RWPE2 (cell line): ENCODE measurements at places on chromosomes 12 and 14.

GRCh38 chr12:13592063-13592942 is 389.1 kb downstream of the GRIN2B start:
- DNase-seq = no peak

GRCh38 chr14:22523283-22523682 is 65.7 kb downstream of the DAD1 start:
- no peak for DNase-seq

GRCh38 chr12:102958073-102958829 is 777 bp downstream of the ASCL1 start:
- no peak for DNase-seq

DNA sequence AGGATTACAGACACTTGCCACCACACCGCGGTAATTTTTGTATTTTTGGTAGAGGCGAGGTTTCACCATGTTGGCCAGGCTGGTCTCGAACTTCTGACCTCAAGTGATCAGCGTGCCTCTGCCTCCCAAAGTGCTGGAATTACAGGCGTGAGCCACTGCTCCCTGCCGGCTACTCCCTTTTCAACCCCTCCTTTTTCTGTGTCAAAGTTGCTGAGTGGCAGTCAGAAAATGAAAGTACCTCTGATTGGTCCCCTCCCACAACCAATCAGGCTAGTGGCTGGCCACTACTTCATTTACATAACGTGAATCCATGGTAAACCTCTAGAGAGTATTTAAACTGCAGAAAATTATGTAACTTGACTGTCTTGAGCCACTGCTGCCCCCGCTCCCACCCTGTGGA is 5.9 kb downstream of the RESF1 start:
- DNase-seq = no peak

- no peak for DNase-seq
Observed at GRCh38 chr12:103182299-103182698, 224.8 kb downstream of the ASCL1 start.

DNA sequence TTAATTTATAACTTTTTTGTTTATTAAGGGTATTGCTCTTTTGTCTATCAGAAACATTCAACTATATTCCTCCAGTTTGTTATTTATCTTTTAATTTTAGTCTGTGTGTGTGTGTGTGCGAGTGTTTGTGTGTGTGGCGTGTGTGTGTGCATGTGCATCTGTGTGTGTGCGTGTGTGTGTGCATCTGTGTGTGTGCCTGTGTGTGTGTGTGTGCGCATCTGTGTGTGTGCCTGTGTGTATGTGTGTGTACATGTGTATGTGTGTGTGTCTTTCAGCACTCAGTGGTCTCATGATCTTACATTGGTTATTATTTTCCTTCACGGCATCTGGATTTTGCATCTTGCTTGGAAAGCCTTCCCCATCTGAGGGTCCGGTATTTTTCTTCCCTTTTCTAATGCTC is 281.1 kb upstream of the RTL1 start:
- no peak for DNase-seq

DNA sequence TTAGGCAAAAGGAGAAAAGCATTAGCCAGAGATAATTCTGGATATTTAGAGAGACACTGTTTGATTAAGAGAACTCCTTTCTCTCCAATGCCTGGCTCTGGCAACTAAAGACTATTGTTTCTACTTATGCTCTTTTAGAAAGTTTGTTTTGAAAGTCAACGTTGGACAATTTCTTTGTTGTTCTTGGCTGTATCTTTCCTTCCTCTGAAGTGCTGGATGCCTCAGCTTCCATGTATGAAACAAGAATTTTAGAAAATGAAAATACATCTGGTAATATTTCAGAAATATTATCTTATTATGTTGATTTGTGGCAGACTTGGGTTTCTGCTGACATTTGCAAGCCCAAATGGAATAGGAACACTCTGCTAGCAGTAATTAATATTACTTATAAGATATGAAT is 382.6 kb downstream of the SNAPC1 start:
- no peak for DNase-seq

DNA sequence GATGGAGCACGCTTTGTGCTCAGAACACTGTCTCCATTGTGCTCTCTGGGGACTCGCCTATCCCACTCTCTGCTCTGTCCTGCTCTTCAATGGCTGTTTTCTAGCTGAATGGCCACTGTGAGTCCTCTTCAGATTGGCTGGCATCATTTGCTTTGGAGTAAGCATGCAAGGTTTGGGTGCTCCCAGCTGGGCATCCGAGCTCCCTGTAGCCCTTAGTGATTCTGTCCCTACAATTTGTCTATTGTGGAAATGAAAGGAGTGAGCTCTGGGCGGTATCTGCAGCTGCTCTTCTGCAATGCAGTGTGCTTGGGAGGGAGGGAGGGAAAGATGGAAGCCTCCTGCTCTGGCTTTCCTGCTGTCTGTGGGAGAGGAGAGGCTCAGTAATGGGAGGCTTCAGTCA is 84.8 kb downstream of the SMOC1 start:
- no peak for DNase-seq

DNA sequence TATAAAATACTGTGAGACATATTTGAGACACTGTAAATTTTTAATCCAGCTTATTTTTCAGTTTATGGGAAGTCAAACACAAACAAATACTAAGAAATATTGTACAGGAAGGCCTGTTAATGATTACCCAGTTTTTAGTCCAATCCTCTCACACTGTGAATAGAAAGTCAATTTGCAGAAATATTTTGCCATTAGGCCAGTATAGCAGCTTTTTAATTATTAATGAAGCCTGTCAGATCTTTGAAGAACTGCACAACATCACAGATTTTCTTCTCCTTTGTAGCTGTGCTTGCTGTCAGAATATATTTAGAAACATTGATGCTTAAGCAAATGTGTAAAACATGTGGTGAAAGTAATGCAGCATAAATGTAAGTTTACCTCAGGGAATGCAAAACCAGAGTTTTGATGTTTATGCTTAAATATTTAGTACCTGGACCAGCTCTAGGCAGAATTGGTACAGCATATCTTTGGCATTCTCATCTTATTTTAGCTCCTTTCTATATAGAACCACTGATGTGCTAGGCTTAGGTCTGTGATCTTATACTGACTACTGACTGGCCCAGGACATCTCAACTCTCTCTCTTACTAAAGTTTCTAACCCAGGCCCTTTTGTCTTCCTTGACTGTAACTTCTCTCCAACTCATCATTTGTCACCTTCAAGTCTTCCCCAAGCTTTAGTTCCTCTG is 230.8 kb upstream of the NAV3 start:
- no peak for DNase-seq

GRCh38 chr12:132197581-132198354 is 53.5 kb downstream of the NOC4L start:
- DNase-seq = no peak

GRCh38 chr12:29768372-29768771 is 15.4 kb downstream of the TMTC1 start:
- no peak for DNase-seq

GRCh38 chr12:131530041-131530332 is 180.9 kb upstream of the SFSWAP start:
- DNase-seq = no peak

- DNase-seq = peak; percentile 45
Observed at GRCh38 chr14:34568803-34569202, 29.3 kb upstream of the EAPP start.

DNA sequence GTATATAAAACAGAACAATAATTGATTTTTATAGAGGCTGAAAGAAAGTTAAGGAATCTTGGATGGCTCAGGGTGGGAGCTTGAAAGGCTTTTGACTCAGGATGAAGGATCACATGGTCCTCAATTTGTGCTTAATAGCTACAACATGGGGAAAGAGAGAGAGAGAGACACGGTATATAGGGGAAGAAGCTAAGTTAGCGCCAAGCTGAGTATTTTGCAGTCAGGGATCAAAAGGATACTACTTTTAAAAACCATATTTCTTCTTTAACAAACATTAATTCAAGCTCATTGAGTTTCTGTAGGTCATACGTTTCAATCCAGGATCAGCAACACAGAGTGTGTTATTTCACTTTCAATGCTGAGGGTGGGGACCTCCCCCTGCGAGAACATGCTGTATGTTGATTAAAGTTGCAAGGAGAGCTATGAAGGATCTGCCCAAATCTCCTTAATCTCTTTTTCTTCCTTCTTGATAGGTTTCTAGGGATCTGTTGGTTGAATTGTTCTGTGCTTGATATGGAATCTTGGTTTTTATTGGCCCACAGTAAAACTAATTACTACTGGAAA is 133.1 kb upstream of the NUDT4 start:
- no peak for DNase-seq

- no peak for DNase-seq
Observed at GRCh38 chr12:79761341-79761740, 70.6 kb upstream of the PAWR start.

DNA sequence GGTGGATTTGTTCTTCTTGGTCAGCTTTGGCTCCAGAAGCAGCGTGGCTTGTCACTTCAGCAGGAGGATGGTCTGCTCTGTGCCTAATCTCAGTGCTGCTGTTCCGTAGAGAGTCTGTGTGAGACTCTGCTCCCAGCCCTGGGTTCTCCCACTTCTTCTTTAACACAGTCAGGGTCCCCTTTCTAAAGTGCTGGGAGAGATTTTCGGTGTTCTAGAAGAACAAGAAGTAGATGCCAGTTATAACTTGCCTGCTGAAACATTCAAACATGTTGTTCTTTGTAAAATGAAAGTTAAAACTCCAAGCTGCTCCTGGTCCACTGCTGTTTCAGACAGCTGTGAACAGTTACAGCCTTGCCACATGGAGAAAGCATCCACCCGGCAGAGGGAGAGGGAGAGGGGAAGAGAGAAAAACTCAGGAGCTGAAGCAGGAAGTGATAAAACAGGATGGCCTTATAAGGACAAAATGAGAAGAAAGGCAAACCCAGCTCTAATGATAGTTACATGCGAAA is 55.2 kb upstream of the CERS5 start:
- DNase-seq = no peak

DNA sequence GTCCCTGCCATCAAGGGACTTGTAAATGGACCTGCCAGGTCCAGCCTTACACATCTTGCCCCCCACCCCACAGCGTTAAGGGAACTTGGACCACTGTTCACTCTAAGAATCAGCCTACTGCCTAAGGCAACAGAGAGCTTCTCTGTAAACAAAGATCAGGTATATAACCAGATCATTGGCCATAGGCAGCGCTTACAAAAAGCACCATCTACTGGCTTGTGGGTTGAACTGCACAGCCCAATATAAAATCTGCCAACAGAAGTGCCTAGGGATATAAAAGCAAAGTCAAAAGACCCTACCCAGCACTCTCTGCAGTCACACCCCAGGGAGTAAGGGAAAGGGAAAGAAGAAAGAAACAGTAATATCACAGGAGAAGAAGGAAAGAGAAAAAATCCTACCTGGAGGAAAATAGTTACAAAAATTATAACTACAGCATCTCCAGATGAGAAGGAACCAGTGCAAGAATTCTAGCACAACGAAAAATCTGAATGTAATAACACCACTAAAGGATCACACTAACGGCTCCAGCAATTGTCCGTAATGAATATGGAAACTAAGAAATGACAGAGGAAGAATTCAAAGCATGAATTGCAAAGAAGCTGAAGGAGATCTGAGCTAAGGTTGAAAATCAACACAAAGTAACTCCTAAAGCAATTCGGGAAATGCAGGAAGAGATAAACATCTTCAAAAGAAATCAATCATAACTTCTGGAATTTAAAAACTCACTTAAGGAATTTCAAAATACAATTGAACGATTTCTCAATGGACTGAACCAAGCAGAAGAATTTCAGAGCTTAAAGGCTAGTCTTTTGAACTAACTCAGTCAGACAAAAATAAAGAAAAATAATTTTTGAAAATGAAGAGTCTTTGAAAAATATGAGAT is 95.2 kb upstream of the PCED1B start:
- no peak for DNase-seq

- DNase-seq = no peak
Observed at GRCh38 chr12:88897723-88898122, 317.5 kb upstream of the KITLG start.

- DNase-seq = no peak
Observed at GRCh38 chr14:33859306-33859705, 91.6 kb downstream of the EGLN3 start.

DNA sequence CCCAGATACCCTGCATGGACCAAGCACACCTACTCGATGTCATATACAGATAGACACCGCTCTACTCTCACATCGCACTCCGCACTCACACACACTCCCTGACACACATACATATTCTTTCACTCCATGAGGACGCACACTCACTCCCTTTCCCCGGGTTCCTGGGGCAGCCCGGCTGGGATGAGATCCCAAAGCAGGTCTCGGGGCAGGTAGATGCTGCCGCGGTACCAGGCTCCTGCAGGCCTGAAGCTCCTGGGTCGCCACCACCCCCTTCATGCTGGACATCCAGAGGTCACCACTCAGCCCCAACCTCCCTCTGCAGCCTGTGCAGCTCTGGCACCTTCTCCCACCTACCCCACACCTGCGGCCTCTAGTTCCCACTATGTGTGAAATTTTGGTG is 2.3 kb downstream of the C1QL4 start:
- DNase-seq = no peak

- no peak for DNase-seq
Observed at GRCh38 chr14:65910108-65910786, 497.7 kb downstream of the FUT8 start.

DNA sequence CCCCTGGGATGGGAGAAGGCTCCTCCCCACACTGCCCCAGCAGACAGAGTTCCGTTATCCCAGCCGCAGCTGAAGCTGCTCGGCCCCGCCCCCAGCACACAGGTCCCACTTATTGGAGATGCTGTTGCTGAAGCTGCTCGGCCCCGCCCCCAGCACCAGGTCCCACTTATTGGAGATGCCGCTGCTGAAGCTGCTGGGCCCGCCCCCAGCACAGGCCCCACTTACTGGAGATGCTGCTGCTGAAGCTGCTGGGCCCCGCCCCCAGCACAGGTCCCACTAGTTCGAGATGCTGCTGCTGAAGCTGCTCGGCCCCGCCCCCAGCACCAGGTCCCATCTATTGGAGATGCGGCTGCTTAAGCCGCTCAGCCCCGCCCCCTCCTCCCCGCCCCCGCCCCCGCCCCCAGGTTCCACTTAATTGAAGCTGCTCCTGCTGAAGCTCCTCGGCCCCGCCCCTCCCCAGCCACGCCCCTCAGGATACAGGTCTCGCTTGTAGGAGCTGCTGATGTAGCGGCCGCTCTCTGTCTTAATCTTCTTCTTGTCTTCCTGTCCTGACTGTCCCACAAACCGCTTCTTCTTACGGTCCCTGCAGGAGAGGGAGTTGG is 12.0 kb downstream of the CFAP73 start:
- DNase-seq = no peak

- no peak for DNase-seq
Observed at GRCh38 chr14:76272349-76272748, 103.6 kb upstream of the ESRRB start.

GRCh38 chr14:24430682-24431568 is 1.2 kb downstream of the KHNYN start:
- no peak for DNase-seq

GRCh38 chr12:113812411-113813228 is 153.5 kb downstream of the RBM19 start:
- DNase-seq = no peak

GRCh38 chr12:121823101-121823726 is 19.4 kb downstream of the SETD1B start:
- DNase-seq = peak; percentile 66

DNA sequence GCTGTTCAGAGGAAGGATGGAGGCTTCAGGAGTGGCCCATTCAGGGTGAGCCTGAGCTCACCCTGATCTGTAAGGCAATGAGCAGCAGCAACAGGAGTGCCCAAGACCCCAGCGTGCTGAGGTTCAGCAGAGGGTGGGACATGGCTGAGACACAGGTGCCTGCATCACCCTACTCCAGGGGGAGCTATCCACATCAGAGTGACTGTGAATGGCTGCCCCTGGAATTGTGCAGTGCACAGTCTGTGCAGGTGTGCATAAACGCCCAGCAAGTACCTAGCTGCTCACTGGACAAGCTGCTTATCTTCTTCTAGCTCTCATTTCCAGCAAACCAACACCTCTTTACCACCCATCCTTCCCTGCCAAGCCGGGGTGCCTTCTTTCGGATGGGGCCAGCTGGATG is 140.6 kb upstream of the PRMT8 start:
- DNase-seq = peak; percentile 38
